ENCODE measurements at places on chromosomes 1 and 21. TPM values are rescaled to one million over a fixed set of nuclear protein-coding genes. Genes with fewer than 3 reads are reported as not detected.

- no peak for DNase-seq
Observed at GRCh38 chr1:231233735-231234417, 7.1 kb upstream of the GNPAT start.

DNA sequence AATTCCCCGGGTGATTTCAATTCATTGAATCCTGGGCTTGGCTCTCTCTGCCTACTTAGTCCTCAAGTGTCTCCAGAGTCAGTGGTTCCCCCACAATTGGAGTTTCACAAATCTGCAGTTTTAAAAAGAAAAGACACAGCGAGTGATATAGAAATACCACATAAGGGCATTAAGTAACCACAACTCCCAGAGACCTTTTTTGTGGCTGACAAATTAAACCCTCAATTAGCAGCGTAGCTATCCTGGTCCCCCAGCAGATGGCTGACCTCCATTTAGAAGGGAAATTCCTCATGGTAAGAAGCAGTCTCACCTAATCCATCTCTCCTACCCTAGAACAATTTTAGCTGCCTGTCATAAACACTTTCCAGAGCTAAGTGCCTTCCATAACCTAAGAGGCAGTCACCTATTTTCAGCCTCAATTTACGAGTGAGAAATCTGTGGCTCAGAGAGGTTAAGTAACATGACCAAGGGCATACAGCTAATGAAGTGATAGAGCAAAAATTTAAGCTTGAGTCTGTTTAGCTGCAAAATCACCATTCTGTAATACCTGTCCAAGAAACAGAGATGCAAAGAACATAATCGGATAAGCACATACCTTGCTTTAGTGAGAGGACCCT lies 56.0 kb upstream of the NBPF3 start:
- no peak for DNase-seq

DNA sequence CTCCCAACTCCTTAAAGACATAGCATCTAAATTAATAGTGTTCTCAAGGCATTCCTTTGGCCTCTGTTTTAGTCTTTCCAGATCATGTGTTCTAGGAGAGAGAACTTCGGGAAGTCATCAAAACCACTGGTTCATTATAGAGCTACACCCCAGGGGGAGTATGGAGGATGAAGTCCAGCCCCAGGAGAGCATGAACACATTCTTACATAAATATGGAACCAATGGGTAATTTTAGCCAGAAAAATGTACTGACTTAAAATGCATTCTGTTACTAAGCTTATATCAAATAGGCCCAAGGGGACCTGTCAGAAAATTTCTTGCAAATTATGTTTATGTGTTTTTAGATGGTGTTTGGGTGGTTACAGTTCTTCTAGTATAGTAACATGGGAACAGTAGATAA lies 165.2 kb downstream of the NTMT2 start:
- no peak for DNase-seq

- no peak for DNase-seq
Observed at GRCh38 chr1:201013991-201014815, 9.3 kb downstream of the KIF21B start.

The CNKSR1 gene
- 9.5 TPM for polyA plus RNA-seq

The TAL1 gene
- 2.7 TPM for polyA plus RNA-seq

The LRRIQ3 gene
- 1.3 TPM for polyA plus RNA-seq

The CD53 gene
- 262 TPM for polyA plus RNA-seq

Measured in thymus (tissue), 14 donors.